Colonic mucosa (tissue), 4 donors: ENCODE measurements at places on chromosomes 4 and X. TPM values are rescaled to one million over a fixed set of nuclear protein-coding genes. Genes with fewer than 3 reads are reported as not detected.

The KIAA1210 gene
- not detected for total RNA-seq

The RAI2 gene
- 4.8 TPM for total RNA-seq

The FMR1NB gene
- total RNA-seq = not detected

The SLC9B1 gene
- not detected for total RNA-seq

DNA sequence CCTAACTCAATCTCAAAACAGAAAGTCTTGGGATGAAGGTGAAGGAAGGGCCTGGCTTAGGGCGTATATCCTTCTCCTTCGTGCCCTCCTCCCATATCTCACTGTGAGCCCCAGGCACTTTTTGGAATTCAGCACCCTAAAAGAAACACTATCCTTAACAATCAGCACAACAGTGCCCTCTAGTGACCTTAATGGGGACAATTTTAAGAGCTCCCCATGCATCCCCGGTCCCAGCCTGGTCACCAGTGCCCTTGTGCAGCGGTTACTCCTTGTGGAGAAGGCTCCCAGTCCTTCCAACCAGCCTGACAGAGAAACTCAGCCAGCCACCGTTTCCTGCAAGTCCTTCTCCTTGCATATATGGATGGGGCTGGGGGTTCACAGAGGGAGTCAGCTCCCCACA is 4.2 kb downstream of the PAK3 start:
- DNase-seq = peak; percentile 27
- H3K36me3 ChIP-seq = no peaks in the 10 kb centered on the region
- no peak overlapping the region for H3K27ac ChIP-seq
- no peak overlapping the region for H3K4me3 ChIP-seq
- H3K4me1 ChIP-seq = peaks cover 3% of the 10 kb centered on the region

The MSX1 gene
- total RNA-seq = 0.53 TPM

- H3K36me3 ChIP-seq = no peaks in the 10 kb centered on the region
- no peaks in the 10 kb centered on the region for H3K4me1 ChIP-seq
- H3K27ac ChIP-seq = no peak overlapping the region
- no peaks in the 10 kb centered on the region for H3K27me3 ChIP-seq
- DNase-seq = no peak
Observed at GRCh38 chr4:88794952-88795351, 97.3 kb upstream of the NAP1L5 start.

GRCh38 chr4:26088433-26088928 is 174.5 kb downstream of the SMIM20 start:
- H3K27ac ChIP-seq = no peak overlapping the region
- H3K4me3 ChIP-seq = no peak overlapping the region
- DNase-seq = no peak
- no peaks in the 10 kb centered on the region for H3K36me3 ChIP-seq
- no peaks in the 10 kb centered on the region for H3K4me1 ChIP-seq
- no peaks in the 10 kb centered on the region for H3K27me3 ChIP-seq

DNA sequence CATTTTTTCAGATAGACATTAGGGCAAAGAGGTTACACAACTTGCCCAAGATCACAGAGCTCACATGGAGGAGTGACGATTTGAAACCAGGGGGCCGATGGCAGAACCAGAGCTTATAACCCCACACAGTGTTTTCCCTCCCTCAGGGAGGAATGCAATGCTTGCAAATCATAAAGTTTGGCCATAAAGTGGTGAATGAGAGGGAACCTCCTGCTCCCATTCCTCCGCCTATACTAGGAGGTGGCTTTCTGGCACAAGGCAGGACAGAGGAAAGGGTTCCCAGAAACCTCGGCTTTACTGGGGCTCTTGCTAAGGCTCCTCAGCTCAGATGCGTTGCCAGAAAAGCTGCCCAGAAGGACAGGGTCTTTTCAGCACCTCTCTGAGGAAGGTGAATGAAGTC is 19.3 kb downstream of the TMEM154 start:
- no peaks in the 10 kb centered on the region for H3K4me1 ChIP-seq
- no peaks in the 10 kb centered on the region for H3K36me3 ChIP-seq
- H3K27ac ChIP-seq = no peak overlapping the region

The CLDN22 gene
- not detected for total RNA-seq

The RNF212 gene
- 2.5 TPM for total RNA-seq

GRCh38 chrX:30895370-30895769 is 6.3 kb upstream of the TAB3 start:
- no peak overlapping the region for H3K4me3 ChIP-seq
- H3K27me3 ChIP-seq = no peaks in the 10 kb centered on the region
- H3K36me3 ChIP-seq = no peaks in the 10 kb centered on the region
- no peak for DNase-seq

GRCh38 chr4:24063731-24064130 is 173.9 kb upstream of the PPARGC1A start:
- H3K4me1 ChIP-seq = no peaks in the 10 kb centered on the region
- no peak overlapping the region for H3K27ac ChIP-seq
- DNase-seq = no peak
- no peaks in the 10 kb centered on the region for H3K27me3 ChIP-seq
- H3K4me3 ChIP-seq = no peak overlapping the region

GRCh38 chrX:101117701-101118100 is 19.7 kb downstream of the CENPI start:
- no peak overlapping the region for H3K27ac ChIP-seq
- no peaks in the 10 kb centered on the region for H3K27me3 ChIP-seq
- no peaks in the 10 kb centered on the region for H3K36me3 ChIP-seq

GRCh38 chrX:131792356-131792749 is 230.7 kb upstream of the STK26 start:
- peak; percentile 94 for DNase-seq
- H3K36me3 ChIP-seq = no peaks in the 10 kb centered on the region
- H3K27me3 ChIP-seq = peaks cover 6% of the 10 kb centered on the region
- H3K27ac ChIP-seq = peak overlapping the region; percentile 30

The SPANXA2 gene
- not detected for total RNA-seq

GRCh38 chr4:16122784-16123183 is 39.0 kb upstream of the PROM1 start:
- DNase-seq = no peak
- no peak overlapping the region for H3K27ac ChIP-seq
- no peaks in the 10 kb centered on the region for H3K4me1 ChIP-seq

- no peaks in the 10 kb centered on the region for H3K36me3 ChIP-seq
- H3K4me3 ChIP-seq = no peak overlapping the region
- no peak overlapping the region for H3K27ac ChIP-seq
- H3K4me1 ChIP-seq = no peaks in the 10 kb centered on the region
Observed at GRCh38 chr4:66160606-66161005, 490.3 kb upstream of the EPHA5 start.

DNA sequence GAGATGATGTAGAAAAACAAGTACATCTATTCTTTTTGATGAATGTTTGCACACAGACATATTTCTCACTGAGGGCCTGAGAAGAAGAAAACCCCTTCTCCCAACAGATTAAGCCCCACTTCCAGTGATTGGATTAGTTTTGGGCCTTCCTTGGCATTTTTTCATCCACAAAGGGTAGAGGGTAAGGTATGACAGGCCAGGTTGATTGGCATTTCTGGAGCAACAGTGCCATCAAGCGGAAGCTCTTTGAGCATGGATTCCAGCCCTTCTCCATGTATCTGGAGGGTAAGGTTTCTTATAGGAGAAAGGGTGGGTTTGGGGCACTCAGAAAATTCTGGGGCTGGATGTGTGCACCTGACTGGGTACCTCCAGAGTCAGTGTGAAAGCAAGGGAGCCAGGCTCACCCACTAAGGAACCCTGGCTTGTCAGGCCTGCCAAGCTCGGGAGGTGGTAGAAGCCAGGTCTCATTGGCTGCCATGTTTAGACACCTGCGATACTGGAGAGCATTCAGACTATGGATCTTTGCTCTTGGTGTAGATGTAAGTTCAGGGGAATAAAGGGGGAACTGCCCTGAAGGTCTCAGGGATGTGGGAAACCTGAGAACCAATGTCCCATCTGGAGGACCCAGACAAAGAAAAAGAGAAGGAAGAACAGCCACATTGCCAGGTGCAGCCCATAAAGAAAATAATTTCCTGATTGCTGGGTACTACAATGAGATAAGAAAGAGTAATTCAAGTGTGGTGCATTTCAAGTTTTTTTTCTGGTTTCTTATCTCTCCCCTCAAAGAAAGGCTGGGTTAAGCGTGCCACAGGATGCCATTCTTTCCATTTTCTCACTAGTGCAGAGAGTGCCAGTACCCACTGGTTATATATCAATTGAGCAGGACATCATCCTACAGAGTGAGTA is 222.3 kb upstream of the AGTR2 start:
- no peak overlapping the region for H3K4me3 ChIP-seq
- H3K27ac ChIP-seq = no peak overlapping the region
- no peaks in the 10 kb centered on the region for H3K36me3 ChIP-seq

DNA sequence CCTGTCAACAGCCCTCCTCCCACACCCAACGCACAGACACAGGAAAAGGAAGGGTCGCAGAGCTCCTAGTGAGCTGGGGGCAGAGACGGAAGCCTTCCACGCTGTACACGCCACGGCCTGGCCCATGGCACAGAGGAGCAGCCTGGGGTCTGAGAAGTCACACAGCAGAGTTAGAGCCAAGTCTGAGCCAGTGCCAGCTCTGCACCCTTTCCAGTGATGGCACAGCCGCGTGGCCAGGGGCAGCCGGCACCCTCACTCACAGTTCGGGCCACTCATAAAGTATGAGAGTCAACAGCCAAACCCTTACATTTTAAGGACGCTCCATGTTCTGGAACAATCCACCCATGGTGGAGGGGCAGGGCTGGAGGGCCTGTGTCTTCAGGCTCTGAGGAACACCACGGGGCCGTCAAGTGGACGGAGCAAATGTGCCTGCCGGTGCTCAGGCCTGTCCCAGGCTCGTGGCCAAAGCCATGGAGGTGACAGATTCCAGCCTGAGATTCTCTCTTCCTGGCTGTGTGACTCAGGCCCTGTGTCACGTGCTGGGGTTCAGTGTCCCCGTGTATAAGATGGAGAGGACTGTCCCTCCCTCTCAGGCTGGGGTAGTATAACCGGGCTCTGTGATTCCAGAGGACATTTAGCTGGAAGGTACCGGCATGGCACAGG is 91.2 kb downstream of the ABLIM2 start:
- no peak overlapping the region for H3K27ac ChIP-seq
- no peaks in the 10 kb centered on the region for H3K4me1 ChIP-seq
- no peaks in the 10 kb centered on the region for H3K36me3 ChIP-seq
- H3K4me3 ChIP-seq = no peak overlapping the region
- no peaks in the 10 kb centered on the region for H3K27me3 ChIP-seq

The RPA4 gene
- 1.0 TPM for total RNA-seq

The ASB11 gene
- not detected for total RNA-seq

The ADGRG4 gene
- 0.03 TPM for total RNA-seq

The USP26 gene
- not detected for total RNA-seq

GRCh38 chr4:172050911-172051310 is 237.7 kb downstream of the GALNTL6 start:
- no peak overlapping the region for H3K4me3 ChIP-seq
- no peak overlapping the region for H3K27ac ChIP-seq
- no peaks in the 10 kb centered on the region for H3K4me1 ChIP-seq
- DNase-seq = no peak
- no peaks in the 10 kb centered on the region for H3K36me3 ChIP-seq

The PAGE2B gene
- not detected for total RNA-seq

DNA sequence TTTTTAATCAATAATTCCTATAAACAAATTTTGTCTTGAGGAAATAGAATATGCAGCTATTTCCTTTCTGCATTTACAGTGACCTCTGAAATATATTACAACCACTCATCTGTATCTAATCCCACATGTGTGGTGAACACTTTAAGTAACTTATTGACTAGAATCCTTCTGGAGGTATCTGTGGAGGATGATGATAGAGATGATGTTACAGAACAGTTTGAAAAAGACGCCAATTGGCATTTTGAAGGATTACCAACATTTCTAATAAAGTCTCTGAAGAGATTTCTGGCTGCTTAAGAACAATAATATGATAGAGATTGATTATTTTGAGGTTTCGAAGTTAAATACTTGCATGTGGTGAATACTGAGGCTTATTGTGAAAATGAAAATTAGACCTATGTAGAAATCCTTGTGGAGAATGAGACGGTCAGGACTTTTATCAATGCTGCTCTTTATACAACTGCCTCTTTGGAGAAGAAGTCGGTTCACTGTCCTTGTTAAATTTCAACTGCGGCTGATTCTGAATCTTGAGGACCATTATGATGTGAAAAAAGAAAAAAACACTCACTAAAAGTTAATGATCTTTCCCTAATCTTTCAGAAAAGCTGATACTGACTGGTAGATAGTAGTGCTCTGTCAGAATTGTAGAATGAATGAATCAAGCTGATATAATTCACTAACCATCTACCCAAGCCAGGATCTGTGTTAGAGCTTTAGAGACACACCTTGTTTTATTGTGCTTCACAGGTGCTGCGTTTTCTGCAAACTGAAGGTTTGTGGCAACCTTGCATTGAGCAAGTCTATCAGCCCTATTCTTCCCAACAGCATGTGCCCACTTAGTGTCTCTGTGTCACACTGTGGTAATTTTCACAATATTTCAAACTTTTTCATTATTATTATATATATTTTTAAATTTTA is 204.7 kb downstream of the SPRY1 start:
- peak overlapping the region; percentile 68 for H3K27ac ChIP-seq
- H3K27me3 ChIP-seq = no peaks in the 10 kb centered on the region
- H3K36me3 ChIP-seq = no peaks in the 10 kb centered on the region
- peak; percentile 45 for DNase-seq
- peaks cover 7% of the 10 kb centered on the region for H3K4me1 ChIP-seq

- no peaks in the 10 kb centered on the region for H3K27me3 ChIP-seq
- no peak for DNase-seq
- no peaks in the 10 kb centered on the region for H3K4me1 ChIP-seq
- H3K4me3 ChIP-seq = no peak overlapping the region
- no peaks in the 10 kb centered on the region for H3K36me3 ChIP-seq
- no peak overlapping the region for H3K27ac ChIP-seq
Observed at GRCh38 chr4:107129076-107129475, 93.0 kb upstream of the DKK2 start.

DNA sequence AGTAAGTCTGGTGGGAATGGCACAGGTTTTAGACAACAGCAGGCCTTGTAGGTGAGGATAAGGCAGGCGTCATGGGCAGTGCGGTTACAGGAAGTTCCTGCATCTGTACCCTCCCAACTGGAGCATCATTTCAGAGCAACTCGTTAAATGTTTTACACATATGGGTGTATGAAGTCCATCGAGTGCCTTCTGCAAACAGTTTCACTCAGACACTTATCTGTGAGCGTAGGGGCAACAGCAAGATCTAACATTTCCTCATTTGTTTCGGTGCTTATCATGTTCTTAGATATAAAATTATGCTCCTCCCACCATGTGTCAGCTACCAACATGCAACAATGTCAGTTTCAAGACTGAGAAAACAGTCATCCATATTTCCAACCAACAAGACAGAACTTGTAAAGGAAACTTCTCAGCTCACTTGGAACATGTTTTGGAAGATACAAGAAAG is 69.9 kb downstream of the ELOVL6 start:
- H3K27ac ChIP-seq = peak overlapping the region; percentile 58
- H3K4me1 ChIP-seq = peaks cover 5% of the 10 kb centered on the region
- DNase-seq = peak; percentile 43
- H3K36me3 ChIP-seq = no peaks in the 10 kb centered on the region
- no peaks in the 10 kb centered on the region for H3K27me3 ChIP-seq

The POU3F4 gene
- not detected for total RNA-seq

- H3K36me3 ChIP-seq = no peaks in the 10 kb centered on the region
- DNase-seq = no peak
Observed at GRCh38 chrX:69176053-69176452, 10.8 kb upstream of the PJA1 start.

The RASSF6 gene
- total RNA-seq = 38.9 TPM

GRCh38 chr4:143375326-143376073 is 38.8 kb downstream of the GAB1 start:
- no peak overlapping the region for H3K27ac ChIP-seq
- H3K36me3 ChIP-seq = no peaks in the 10 kb centered on the region
- no peaks in the 10 kb centered on the region for H3K27me3 ChIP-seq
- DNase-seq = peak; percentile 47
- no peaks in the 10 kb centered on the region for H3K4me1 ChIP-seq

GRCh38 chrX:131359611-131360010 is 70.5 kb upstream of the IGSF1 start:
- DNase-seq = no peak
- H3K27ac ChIP-seq = no peak overlapping the region
- H3K36me3 ChIP-seq = no peaks in the 10 kb centered on the region
- H3K4me3 ChIP-seq = no peak overlapping the region
- H3K4me1 ChIP-seq = no peaks in the 10 kb centered on the region

The CENPVL1 gene
- total RNA-seq = not detected
